ENCODE measurements at places on chromosomes 11 and 22.

DNA sequence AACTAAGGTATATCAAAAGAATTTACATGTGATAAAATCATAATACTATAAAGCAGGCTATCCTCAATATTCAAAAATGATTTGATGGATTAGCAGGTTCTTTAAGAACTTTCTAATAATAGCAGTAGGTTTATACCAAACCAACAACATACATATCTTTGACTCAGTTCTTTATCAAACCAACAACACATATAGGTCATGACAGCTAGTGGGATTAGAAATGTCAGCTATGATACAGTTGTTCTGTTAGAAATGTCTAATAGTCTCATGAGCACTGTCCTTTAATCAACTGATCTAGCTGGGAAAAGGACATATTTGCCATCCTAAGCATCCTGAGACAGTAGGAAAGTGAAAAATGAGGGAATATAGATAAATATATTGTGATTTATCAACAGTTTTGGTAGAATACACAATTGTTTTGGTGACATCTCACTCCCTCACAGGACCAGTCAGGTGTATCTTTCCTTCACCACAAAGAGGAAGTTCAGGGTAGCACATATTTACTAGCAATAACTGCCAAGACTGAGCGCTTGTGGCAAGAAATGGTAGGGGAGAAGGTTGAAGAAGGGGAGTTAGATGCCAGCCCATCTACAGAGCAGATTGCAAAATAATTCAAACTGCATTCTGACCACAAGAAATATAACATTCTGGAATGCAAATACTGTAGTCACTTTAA, 90.8 kb upstream of the APOA1 start:
- DNase-seq, result no peak

DNA sequence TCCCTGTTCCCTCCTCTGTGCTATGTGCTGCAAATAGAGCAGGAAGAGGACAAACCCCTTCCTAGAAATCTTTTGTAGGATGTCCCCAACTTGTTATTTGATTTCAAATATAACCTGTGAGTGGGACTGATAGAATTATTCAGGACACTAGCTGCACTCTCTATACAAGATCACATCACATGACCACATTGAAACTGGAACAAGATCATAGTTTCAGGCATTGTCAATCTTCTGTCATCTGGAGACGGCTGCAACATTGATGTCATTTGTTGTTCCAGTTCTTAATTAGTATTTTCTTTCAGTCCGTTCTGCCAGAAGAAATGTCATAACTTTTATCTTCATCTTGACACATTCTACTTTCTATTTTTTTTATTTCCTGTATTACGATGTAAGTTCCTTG, 89.3 kb downstream of the GRIA4 start:
- no peak for DNase-seq

GRCh38 chr11:102793677-102794290, 4.2 kb downstream of the MMP1 start:
- no peak for DNase-seq

GRCh38 chr22:37751449-37752188, 54.8 kb downstream of the TRIOBP start:
- DNase-seq, result no peak

GRCh38 chr11:128346804-128347203, 240.6 kb downstream of the ETS1 start:
- no peak for DNase-seq

DNA sequence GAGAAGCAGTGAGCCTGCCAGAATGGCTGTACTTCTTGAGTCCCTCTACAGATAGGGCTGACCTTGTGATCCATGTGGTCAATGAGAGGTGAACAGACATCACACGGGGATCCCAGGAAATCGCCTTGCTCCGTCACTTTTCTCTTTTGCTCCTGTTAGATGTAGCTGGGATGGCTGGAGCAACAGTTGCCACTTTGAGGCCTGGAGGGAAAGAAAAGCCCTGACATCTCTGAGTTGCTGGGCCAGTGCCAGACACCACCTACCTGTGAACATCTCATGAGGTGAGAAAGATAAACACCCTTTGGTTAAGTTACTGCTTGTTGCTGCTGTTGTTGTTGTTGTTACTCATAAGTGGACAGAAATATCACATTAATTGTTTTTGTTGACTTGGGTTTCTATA, 840.3 kb downstream of the TBC1D22A start:
- DNase-seq, result no peak

DNA sequence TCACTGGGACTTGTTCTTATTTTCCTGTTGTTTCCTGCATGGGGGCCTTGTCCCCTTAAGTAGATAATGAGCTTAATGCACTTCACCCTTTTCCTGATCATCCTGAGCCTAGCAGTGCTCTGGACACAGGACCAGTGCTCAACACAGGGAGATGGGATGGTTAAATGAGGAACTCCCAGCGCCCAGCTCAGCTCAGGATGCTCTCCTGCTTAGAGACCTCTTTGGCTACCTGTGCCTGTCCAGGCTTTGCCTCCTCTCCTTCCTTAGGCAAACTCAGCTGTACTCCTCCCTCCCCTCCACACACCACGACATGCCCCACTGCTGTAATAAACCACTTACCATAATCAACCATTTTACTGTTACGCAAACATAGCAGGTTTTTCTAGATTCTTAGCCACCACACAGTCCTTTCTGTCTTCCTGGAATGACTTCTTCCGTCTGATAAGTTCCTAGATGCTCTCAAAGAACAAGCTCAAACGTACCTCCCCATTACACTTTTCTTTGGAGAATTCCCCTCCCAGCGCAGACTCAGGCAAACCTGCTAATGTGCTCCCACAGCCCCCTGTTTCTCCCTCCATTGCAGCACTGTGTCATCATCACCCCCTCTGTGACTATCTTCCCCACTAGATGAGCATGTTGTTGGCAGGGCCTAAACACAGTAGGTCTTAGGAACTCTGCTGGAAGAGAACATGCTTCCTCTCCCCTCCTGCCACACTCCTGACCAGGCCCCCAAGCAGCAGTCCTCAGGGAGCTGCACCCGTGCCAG, 113.6 kb downstream of the MICAL2 start:
- DNase-seq, result no peak

DNA sequence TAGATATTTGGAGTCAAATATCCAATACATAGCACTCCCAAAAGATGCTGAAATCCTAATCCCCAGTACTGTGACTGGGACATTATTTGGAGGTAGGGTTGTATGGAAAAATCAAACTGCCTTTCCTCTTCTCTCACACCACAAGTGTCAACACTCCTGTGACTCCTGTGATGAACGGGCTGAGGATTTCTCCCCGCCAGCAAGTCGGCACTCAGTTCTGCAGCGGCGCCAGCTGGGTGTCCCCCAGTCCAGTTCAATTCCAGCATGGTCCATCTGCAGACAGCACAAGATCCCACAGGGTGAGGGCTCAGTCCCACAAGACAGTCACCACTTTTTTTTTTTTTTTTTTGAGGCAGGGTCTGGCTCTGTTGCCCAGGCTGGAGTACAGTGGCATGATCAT, 4.3 kb upstream of the PARVB start:
- DNase-seq, result no peak

DNA sequence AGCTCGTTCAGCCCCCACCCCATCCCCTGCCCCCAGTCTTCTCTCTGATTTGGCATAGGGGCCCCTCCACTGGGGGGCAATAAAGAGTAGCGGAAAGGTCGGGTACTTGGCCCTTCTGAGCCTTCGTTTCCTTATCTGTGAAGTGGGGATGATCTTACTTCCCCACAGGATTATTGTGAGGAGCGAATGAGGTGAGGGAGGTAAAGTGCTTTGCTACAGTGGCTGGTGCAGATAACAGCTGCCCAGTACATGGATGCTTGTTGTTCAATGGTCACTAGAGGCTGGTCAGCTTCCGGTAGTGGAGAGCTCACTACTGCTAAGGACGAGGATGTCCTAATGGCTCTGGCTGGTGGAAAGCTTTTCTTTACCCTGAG, 101.2 kb downstream of the CEP164 start:
- no peak for DNase-seq

DNA sequence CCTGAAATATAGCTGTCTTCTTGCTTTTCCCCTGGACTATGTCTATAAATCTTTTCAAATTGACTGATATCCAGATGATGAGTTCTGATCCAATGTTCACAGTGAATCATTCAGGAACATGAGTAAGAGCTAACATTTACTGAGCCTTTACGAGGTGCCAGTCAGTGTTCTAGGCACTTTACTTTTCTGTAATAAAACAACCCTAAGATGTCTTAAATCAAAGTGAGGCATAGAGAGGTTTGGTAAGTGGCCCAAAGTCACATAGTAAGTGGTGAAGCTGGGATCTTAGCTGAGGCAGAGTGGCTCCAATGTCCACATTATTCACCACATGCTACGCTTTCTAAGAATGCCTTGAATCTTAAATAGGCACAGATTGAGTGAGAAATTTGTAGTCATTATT, 79.9 kb upstream of the OR4C15 start:
- no peak for DNase-seq
